ENCODE measurements at places on chromosomes 3 and 15.

DNA sequence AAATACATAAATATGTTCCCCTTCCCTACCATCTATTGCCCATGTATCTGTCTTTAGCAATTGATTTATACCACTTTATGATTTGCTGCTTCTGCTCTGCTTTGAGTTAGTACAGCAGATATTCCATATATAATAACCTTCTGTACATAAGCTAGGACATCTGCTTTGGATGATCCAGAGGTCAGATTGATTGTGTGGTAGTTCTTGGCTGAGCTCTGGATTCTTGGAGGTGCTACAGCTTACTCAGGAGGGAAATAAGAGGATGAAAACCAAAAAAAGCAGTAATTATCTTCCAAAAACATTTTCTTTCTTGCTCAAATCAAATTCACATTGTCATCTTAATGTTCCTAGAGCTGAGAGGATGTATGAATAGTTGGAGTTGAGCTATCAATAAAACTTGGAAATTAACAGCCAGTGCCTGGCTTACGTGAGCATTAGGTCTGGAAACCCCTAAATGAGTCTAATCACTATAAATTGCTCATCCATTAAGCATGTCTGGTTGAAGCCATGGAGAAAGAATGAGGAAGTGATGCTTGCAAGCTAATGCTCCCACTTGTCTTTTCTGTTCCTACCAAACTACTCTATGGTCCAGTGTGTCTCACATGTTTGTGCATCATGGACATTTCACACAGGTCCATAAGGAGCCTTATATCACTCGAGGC, 36.3 kb upstream of the TMEM42 start:
- DNase-seq = no peak

DNA sequence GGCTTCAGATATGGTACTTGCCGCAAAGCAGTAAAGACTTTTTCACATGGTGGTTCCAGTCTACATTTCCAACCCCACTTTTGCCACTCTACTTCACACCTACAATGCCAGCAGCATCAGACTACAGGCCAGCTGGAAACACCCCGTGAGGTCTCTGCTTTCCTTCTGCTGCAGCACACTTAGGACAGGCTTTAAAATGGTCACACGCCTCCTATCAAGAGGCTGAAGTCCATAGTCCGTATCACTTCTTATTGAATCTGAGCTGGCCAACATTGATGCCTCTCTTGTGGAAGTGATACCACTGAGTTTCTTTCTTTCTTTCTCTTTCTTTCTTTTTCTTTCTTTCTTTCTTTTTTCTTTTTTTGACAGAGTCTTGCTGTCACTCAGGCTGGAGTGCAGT, 59.8 kb downstream of the ZNF860 start:
- no peak for DNase-seq

GRCh38 chr3:171508206-171508605, 48.0 kb upstream of the TNIK start:
- DNase-seq = no peak

DNA sequence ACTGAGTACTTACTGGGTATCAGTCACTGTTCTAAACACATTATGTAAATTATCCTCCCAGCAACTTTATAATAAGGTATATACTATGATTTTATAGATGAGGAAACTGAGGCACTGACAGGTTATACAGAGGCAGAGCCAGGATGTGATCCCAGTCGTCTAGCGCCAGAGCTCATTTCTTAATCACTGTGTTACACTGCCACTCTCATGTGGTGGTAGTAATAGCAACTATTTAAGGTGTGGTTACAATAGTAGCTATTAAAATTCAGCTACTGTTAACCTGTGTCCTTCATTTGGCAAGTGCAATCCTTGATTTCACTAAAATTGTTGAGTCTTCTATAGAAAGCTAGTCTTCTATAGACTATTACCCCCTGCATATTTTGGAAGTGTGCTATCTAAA, 43.1 kb upstream of the TRPC1 start:
- DNase-seq = no peak

DNA sequence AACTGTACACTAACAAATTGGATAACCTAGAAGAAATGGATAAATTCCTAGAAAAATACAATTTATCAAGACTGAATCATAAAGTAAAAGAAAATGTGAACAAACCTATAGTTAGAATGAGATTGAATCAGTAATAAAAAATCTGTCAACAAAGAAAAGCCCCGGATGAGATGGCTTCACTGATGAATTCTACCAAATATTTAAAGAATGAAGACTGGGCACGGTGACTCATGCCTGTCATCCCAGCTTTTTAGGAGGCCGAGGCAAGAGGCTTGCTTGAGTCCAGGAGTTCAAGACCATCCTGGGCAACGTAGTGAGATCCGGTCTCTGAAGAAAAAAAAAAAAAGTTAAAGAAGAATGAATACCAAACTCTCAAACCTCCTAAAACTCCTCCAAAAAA, 17.7 kb upstream of the AP4E1 start:
- no peak for DNase-seq

Data from activated naive CD4-positive, alpha-beta T cell treated with anti-CD3 and anti-CD28 coated beads for 36 hours (primary cell).